ENCODE measurements at places on chromosomes 1 and 21. TPM values are rescaled to one million over a fixed set of nuclear protein-coding genes. Genes with fewer than 3 reads are reported as not detected.

DNA sequence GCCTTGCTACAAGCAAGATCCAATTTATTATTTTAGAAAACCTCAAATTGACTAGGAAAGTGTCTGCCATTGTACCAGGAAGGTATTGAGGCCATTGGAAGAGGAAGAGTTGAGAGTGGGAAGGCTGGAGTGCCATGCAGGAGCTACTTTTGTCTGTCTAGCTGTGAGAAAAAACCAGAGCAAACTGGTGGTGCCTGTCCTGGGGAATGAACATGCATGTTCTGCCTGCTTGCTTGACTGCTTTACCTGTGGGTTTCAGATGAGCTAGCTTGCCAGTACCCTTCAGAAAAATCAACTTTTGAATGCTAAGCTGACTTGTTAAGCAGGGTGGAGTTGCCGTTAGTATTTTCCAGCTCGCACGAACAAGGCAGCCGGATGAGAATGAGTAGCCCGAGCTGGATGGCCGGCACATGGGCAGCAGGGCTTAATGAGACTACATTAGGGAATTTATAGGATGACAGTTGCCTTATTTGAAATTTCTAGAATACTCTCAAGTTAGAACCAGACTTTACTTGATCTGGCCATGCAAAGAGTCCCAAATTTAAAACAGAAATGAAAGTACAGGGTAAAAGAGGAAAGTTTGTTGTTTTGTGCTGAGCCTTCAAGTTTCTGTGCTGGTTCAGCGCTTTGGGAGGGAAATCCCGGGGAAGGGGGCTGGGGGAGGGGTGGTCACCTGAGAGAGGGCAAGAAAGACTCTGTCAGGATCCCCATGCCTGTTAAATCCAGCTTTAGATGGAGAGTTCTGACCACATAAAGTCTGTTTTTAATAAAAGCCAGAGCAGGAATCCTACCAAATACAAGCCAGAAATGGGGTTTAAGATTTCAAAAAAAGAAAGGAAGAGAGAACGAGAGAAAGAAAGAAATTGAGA is 29.6 kb upstream of the C1orf105 start:
- peak; percentile 34 for DNase-seq

Gene SLC45A3
- 0.77 TPM for total RNA-seq

GRCh38 chr1:11571906-11572616 is 82.2 kb downstream of the FBXO2 start:
- peak; percentile 59 for DNase-seq

DNA sequence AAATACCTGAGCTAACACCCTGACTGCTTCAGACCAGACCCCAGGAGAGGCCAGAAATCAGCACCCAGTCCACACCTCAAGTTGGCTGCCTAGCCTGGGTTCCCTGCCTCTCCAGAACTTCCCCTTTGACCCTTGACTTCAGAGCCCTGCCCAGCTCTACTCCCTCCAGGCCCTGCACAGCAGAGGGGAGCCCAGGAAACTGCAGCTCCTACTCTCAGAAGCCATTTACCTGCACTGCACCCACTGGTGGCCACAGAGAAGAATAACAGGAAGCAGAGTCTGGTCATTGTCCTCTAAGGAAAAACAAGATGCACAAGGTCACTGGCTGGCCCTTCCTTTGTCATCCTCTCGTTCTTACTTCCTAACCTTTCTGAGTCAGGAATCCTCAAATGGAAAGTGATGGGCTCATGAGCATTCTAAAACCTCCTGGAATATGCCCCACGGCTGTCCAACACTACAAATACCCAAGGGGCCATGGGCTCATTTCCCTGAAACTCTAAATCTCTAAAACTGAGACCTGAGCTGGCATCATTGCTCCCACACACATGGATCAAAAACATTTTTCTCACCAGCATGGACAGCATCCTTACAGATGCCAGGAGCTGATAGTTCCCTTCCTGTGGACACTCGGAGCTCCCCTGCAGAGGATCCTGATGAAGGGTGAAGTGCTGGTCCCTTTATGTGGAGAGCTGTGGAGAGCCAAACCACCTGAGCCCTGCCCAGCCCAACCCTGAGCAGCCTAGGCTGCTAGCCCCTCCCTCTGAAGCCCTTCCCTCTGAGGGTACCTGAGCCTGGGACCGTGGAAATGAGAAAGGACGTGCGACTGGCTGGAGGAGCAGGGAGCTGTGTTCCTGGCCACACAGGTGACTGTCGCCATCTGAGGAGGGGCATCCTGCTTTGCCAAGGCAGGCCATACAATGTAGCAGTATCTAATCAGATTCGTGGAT is at the start of gene ITLN2:
ITLN2 (minus strand) TSS at position 652 of the 947 bp plus-strand sequence; CDS start at position 584, 68 bp downstream.
- peak; percentile 47 for DNase-seq

- peak; percentile 89 for DNase-seq
Observed at GRCh38 chr1:51063121-51063520, 38.9 kb upstream of the C1orf185 start.

Gene ZNF593OS
- total RNA-seq, result not detected

- DNase-seq, result no peak
Observed at GRCh38 chr1:176090766-176091165, 116.3 kb downstream of the COP1 start.
